ENCODE measurements at places on chromosomes 5 and 9. TPM values are rescaled to one million over a fixed set of nuclear protein-coding genes. Genes with fewer than 3 reads are reported as not detected.

The ANKRD18B gene
- total RNA-seq: 2.0 TPM

The FSD1L gene
- total RNA-seq: 3.6 TPM

The GRM6 gene
- not detected for total RNA-seq

The C9orf40 gene
- 2.9 TPM for total RNA-seq

The GCNT1 gene
- total RNA-seq: 3.9 TPM

The PARP8 gene
- 0.65 TPM for total RNA-seq

The PTTG1 gene
- total RNA-seq: 104 TPM

The ARHGEF37 gene
- total RNA-seq: 16.7 TPM

The MYMK gene
- total RNA-seq: not detected

The FCN2 gene
- total RNA-seq: not detected

The AJM1 gene
- total RNA-seq: 0.65 TPM

The CTNND2 gene
- total RNA-seq: not detected

The LCN9 gene
- total RNA-seq: not detected
